GM04503 (cell line): ENCODE measurements at places on chromosomes 16 and 17.
A peak's percentile ranks its signal among the peaks of the same experiment; 100 is the strongest.

DNA sequence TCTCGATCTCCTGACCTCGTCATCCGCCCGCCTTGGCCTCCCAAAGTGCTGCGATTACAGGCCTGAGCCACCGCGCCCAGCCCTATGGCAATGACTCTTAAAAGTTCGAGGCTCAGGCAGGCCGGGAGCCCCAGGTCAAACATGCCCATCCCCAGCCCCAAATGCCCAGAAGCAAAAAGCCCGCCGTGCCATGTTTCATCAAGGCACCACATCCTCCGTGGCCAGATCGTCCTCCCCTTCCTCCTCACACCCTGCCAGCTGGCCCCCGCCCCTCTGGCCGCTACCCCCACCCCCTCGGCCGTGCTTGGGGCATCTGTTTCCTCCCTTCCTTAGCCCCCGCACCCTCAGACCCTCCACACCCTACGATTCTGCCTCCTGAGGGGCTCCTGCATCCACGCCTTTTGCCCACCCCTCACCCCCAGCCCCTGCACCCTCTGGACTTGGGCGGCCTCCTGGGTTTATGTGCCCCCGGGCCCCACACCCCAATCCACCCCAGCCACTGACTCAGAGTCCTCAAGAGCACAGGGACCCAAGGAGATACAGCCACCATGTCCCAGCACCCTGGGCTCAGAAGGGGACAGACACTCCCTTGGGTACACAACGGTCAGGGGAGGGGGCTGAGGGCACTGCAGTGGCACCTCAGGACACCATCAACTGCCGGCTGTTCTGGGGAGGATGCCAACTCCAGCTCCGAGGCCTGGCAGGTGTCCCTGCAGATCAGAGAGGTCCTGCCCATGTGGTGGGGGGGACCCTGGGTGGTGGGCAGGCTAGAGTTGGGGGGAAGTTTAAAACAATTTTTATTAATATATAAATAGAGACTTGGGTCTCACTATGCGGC lies 7.1 kb downstream of the CTRB1 start:
- DNase-seq, result no peak

GRCh38 chr16:89056592-89056991 lies 37.1 kb upstream of the ACSF3 start:
- no peak for DNase-seq

GRCh38 chr17:41739661-41740352 lies 5.4 kb upstream of the HAP1 start:
- DNase-seq, result peak; percentile 38

DNA sequence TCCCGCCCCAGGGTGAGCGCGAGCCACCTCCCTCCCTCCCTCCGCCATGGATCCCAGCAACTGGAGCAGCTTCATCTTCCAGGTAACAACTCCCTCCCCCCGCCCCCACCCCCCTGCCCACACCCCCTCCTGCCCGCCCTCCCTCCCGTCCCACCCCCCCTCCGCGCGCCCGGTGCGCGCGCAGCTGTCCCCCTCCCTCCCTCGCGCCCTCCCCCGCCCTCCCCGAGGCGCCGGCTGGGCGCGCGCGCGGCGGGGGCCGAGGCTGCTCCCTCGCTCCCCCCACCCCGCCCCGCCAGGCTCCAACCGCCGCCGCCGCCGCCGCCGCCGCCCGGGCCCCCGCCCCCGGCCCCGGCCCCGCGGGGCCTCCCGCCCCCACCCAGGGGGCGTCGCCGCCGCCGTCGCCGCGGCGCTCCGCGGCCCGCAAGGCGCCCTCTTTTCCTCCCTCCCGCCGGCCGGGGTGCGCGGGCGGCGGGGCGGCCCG lies at the start of gene MAZ:
Gene MAZ, plus strand, starts transcription at position 431 of the 481 bp plus-strand sequence. CDS start 173 bp downstream, outside the sequence.
- no peak for DNase-seq

- DNase-seq, result no peak
Observed at GRCh38 chr16:23537390-23537789, 19.8 kb downstream of the EARS2 start.

DNA sequence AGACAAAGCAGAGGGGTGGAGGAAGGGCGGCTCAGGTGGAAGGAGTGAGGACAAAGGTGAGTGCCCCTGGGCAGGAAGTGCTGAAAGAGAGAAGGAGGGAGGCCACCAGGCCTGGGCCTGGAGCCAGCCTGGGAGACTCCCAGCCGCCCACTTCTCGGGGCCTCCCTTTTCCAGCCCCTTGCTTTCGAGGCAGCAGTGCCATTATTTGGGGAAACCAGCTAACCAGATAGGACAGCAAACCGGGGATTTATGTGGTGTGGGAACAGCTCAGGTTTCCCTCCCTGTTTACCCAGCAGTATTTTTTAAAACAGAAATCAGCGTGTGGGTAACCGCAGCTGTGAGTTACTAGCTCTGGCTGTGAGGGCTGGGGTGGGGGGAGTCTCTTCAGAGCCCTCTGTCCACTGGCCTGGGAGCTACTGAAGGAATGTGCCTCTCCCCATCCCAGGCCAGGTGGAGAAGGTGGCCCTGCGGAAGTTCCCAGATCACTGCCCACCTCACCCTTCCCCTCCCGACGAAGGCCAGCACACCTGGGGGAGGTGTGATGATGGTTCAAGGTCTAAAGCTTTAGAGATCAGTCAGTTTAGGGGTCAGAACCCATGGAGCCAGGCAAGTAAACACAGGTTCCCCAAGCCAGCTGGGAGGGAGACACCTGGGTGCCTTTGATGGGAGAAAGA lies 8.4 kb upstream of the MEOX1 start:
- DNase-seq, result no peak

DNA sequence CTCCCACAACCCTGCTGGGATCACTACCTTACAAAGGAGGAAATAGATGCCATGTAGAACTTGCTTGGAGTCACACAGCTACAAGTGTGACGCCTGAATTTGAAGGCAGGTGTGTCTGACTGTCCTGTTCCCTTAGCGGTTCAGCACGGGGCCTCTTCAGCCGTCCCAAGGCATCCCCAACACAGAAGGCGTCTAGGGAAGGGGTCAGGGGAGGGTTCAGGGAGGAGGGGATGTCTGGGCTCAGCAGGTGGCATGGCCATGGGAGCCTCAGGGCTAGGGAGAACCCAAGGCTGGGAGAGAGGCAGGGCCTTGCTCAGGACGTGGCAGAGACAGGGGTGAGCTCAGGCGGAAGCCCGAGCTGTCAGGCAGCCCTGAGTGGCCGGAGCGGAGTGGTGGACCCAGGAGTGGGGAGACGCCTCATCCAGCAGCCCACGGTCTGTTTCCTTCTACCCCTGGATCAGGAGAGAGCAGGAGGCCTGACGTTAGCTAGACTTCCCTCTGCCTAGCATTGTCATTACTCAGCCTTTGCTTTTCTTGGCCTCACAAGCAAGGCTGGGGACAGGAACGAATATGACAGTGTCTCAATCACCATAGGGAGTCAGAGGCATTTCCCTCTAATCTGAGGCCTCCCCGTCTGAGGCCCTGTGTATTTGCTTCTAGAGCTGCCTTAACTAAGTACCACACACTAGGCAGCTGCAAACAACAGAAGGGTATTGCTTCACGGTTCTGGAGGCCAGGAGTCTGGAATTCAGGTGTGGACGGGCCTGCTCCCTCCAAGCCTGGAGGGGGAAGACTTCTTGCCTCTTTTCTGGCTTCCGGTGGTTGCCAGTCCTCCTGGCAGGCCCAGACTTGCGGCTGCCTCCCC lies 31.3 kb upstream of the ANKRD40CL start:
- no peak for DNase-seq

- DNase-seq, result no peak
Observed at GRCh38 chr17:80615376-80615775, 70.7 kb downstream of the RPTOR start.

- no peak for DNase-seq
Observed at GRCh38 chr17:76734080-76734840, 2.9 kb downstream of the SRSF2 start.

DNA sequence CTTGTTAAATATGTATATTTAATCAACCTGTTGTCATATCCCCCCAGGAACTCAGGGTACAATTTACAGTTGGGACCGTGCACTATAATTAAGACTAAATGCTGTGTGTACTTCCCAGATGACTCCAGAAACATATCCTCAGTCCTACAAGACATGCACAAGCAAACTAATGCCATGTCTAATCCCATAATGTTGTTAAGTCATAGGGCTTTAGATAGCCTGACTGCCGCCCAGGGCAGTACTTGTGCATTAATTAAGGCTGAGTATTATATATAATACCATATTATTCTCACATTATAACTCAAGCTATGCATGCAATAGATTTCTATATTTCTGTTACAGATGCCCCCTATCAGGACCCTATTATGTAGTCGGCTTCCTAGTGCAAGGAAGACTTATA lies 20.1 kb upstream of the CPHXL start:
- DNase-seq, result no peak

DNA sequence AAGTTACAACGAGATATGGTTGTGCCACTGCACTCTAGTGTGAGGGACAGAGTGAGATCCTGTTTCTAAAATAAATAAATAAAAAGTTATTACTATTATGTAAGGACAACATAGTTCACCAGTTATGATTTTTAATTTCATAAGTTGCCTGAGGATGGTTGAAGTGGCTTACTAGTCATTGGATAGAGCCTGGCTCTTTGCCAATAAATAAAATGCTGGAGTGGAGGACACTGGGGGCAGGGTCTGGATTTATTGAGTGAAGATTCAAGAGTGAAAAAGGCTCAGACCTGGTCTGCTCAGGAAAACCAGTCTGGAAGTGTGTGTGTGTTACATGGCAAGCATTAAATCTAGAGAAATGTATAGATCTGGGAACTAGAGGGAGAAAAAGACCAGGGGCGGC lies 2.1 kb downstream of the STARD3 start:
- DNase-seq, result no peak

DNA sequence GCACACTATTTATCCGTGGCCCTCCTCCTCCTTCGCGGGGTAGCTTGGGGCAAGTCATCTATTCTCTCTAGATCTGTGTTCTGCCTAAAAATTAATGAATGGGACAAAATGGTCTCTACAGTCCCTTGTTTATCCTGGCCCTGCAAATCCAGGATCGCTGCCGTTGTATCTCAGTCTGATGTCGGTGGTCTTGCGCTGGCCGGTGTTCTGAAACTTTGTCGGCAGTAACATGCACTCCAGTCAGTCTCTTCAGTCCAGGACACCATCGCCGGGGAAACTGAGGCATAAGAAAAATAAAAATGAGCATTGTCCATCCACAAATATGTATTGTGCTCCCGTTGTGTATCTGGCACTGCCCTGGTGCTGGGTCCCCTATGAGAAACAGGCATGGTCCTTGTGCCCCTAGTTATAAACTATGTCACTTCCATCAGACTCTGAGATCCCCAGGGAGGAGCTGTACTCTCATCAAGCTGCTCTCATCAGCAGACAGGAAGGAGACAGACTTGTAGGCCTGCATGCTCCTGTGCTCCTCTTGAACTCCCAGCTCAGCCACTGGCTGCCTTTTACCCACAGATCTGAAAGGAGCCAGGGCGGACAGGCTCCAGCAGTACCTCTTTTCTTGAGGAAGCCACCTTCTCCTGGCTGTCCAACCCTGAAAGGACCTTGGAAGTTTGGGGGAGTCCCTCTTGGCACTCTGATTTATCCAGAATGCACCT lies 13.7 kb upstream of the CA4 start:
- DNase-seq, result no peak

DNA sequence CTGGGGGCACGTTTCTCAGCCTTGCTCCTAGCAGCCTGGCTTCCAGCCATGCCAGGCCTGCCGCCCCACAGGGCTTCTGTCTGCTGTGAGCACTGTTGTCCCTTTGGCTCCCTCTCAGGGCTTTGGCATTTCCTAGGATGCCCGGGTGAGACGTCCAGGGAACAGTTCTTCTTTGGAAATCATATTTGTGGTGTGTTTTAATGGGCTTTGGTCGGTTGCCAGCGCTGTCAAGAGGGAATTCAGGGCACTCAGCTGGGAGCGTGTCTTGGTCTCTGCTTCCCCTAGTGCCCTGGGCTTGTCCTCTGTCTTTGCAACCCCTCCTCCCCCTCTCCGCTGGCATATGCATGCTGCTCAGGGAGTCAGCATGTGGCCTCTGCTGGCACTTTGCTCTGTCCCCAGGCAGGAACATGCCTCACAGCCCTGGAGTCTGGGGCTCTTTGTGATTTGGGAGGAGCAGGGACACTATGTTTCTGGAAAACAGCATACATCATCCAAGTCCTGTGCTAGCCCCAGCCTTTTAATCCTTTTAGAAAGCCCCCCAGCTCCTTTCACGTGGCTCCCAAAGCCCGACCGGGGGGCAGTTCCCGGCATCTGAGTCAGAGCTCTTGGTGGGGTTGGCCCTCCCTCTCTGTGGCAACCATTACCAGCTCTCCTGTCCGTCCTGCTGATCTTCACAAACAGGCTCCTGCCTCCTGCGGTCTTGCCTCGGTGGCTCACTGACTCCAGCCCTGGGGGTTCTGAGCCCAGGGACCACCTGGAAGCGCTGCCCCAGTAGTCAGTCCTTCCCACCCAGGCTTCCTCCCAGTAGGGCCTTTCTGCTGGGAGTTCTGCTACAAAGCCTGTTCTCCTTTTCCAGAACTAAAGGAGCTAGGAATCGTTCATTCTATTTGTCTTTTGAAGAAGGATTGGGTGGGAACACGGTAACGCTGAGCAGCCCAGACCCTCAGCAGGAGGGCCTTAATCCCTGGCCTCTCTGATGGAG lies 26.7 kb downstream of the SAP30BP start:
- peak; percentile 97 for DNase-seq

- no peak for DNase-seq
Observed at GRCh38 chr17:79211061-79211770, 136.6 kb downstream of the ENGASE start.

DNA sequence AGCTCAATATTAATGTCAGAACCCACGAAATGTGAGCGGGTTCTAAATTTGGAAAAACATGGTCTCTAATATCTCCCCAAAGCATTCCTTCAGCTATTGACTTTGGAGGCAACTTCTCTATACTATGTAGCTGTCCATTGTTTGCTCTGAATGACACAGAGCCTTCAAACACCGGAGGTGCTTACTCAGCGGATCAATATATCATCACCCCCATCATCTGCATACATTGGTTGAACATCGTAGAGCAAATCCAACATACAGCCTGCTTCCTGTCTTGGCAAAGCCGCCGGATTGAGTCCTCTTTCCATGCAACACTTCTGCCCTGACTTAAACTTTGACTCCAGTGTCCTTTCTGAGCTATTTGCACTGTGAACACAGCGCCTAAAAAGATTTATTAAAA lies 61.3 kb downstream of the C17orf67 start:
- no peak for DNase-seq

DNA sequence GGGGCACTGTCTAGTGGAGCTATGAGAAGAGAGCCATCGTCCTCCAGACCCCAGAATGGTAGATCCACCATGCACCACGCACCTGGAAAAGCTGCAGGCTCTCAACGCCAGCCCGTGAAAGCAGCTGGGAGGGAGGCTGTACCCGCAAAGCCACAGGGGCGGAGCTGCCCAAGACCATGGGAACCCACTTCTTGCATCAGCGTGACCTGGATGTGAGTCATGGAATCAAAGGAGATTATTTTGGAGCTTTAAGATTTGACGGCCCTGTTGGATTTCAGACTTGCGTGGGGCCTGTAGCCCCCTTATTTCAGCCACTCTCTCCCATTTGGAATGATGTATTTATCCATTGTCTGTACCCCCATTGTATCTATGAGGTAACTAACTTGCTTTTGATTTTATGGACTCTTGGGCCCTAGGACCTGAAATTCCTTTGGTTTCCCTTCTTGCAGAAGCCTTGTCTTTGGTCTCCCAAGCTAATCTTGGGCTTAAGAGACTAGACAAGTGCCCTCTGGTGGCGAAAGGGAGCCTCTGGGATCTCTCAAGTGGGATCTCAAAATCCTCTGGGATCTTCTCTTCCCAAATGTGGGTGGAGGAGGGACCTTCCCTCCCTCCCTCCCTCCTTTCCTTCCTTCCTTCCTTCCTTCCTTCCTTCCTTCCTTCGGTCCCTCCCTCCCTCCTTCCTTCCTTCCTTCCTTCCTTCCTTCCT lies 58.2 kb upstream of the HAPSTR1 start:
- no peak for DNase-seq

- no peak for DNase-seq
Observed at GRCh38 chr17:71107136-71107535, 937.8 kb downstream of the KCNJ2 start.

- peak; percentile 42 for DNase-seq
Observed at GRCh38 chr16:67514382-67514828, 14.2 kb upstream of the RIPOR1 start.
